GM12878 (cell line): ENCODE measurements at places on chromosomes 1 and 21.
A peak's percentile ranks its signal among the peaks of the same experiment; 100 is the strongest.

GRCh38 chr1:227077783-227078182 is 137.7 kb downstream of the COQ8A start:
- DNase-seq: no peak
- no peaks in the 10 kb centered on the region for H3K27me3 ChIP-seq
- no peaks in the 10 kb centered on the region for H3K36me3 ChIP-seq
- no peak overlapping the region for H3K4me3 ChIP-seq
- H3K27ac ChIP-seq: no peak overlapping the region

DNA sequence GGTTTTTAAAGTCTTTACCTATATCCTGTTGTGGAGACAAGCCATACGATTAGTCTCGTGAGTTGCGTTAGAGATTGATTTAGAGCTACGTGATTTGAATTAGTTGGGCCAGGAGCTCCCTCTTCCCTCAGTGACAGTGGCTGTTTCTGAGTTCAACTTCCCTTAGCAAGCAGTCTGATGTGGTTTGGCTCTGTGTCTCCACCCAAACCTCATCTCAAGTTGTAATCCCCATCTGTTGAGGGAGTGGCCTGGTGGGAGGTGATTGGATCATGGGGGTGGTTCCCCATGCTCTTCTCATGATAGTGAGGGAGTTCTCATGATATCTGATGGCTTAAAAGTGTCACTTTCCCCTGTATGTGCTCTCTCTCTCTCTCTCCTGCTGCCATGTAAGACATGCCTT is 192.9 kb upstream of the PTGFR start:
- no peaks in the 10 kb centered on the region for H3K27me3 ChIP-seq
- H3K27ac ChIP-seq: no peak overlapping the region
- no peaks in the 10 kb centered on the region for H3K4me1 ChIP-seq
- no peak for DNase-seq

DNA sequence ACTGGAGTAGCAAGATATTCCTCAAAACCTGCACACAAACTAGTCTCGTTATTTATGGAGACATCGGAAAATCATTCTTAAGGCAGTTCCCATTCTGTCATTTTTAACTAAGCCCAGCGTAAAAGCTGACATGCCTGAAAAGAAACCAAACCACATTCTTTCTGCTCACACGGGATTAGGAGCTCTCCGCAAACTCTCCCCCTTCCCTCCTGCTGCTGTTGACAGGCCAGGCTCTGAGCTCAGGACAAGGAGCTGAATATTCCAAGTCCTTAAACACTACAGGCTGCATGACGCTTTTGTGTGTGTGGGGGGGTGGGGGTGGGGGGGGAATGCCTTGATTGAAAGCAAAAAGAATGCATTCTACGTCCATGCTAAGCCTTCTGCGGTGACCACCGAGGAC is 5.2 kb downstream of the OLIG1 start:
- no peaks in the 10 kb centered on the region for H3K36me3 ChIP-seq
- H3K4me3 ChIP-seq: no peak overlapping the region
- H3K27ac ChIP-seq: no peak overlapping the region
- H3K27me3 ChIP-seq: peaks cover 12% of the 10 kb centered on the region

DNA sequence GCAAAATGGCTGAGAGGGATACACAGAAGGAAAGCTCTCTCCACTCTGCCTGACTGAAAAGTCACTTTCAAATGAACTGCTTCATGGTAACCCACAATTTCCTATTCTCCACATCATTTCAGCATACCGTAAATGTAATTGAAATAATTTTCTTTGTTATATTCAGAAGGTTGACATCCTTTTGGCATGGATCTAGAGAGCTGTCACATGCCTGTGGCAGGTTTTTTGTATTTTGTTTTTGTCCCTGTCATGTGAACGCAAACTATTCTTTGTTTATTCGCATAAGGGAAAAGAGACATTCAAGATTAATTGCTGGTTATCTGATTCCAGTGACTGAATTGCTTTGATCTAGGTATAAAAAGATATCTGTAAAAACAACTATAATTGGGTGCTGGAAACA is 1808.1 kb downstream of the NCAM2 start:
- no peaks in the 10 kb centered on the region for H3K27me3 ChIP-seq
- no peaks in the 10 kb centered on the region for H3K4me1 ChIP-seq
- no peak for DNase-seq

GRCh38 chr1:229217716-229218115 is 53.2 kb upstream of the RAB4A start:
- no peak for DNase-seq
- H3K4me1 ChIP-seq: no peaks in the 10 kb centered on the region

DNA sequence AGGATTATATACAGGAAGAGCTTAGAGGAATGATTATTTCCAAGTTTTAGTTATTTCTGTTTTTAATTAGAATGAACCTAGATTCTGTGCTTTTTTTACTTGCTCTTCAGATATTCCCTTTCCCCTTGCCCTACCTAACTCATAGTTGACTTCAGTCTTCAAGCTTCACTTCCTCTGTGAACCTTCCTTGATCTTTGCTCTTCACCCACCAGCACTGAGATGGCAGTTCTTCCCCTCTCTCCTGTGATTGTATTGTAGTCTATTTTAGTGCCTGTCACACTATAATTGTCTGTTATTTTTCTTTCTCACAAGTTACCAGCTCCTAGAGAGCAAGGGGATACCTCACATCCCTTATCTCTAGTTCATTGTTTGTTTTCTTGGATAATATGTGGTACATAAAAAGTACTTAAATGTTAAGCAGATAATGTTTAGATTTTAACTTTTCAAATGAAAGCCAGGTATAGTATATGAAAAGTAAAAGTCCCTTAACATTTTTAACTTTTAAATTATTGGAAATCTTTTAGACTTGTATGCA is 33.2 kb downstream of the KCTD3 start:
- no peak overlapping the region for H3K4me3 ChIP-seq
- H3K27me3 ChIP-seq: no peaks in the 10 kb centered on the region
- no peaks in the 10 kb centered on the region for H3K36me3 ChIP-seq
- no peak overlapping the region for H3K27ac ChIP-seq

DNA sequence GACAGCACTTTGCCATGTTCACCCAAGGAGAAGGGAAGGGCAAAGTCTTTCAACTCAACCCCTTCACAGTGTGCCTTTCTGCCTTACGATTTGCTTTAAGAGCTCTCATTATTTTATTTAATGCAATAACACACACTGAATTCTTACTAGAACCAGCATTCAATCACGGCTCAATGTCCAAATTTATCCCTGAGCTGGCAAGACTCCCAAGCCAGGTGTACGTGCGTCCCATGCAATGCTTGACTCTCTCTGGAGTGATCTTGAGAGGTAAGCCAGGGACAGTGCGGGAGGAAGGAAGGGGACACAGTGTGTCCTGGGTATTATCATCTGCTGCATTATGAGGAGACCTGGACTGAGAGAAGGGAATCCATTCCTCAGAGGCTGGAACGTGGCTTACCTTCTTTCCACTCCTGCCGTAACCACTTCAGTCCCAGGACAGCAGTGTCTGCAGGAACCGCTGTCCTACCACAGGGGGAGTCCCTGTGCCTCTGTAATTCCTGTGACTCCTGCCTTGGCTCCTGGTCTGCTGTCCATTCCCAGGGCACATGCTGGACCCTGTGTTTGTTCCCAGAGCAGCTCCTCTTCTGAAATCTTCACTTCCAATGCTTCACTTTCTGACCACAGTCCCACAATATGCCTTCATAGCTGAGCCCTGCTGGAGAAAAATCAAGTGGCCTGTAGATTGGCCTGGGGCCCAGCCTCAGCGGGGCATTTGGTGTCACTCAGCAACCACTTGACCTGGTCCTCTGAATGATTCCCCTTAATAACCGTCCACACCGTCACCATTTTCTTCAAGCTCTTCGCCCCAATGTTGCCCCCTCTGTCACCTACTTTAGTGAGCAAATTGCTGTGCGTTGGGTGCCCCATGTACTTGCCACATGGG is 28.6 kb upstream of the STUM start:
- H3K4me3 ChIP-seq: no peak overlapping the region
- H3K36me3 ChIP-seq: no peaks in the 10 kb centered on the region
- no peak for DNase-seq

DNA sequence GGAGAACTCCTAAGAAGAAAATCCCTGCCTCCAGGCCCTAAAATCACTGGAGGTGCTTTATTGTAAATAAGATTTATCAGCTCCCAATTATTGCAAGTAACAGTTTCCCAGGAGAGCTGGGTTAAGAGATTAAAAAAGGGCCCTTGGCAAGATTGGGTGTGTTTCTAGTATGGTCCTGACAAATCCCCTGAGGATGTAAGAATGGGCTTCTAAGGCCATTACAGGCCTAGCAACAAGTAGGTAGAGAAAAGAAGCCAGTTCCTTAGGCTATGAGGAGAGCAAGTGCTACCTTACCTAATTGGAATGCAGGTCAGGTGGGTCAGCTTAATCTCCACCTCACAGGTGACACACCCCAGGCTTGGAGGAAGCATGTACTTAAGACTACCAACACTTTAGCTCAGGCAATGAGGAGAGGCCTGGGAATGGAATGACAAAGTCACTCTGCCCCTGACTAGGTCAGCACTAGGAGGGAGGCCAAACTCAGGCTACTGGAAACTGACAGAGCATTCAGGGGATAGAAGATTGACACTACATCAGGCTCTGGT is 6.8 kb upstream of the OTUD7B start:
- no peak overlapping the region for H3K4me3 ChIP-seq
- no peaks in the 10 kb centered on the region for H3K27me3 ChIP-seq
- no peaks in the 10 kb centered on the region for H3K36me3 ChIP-seq

DNA sequence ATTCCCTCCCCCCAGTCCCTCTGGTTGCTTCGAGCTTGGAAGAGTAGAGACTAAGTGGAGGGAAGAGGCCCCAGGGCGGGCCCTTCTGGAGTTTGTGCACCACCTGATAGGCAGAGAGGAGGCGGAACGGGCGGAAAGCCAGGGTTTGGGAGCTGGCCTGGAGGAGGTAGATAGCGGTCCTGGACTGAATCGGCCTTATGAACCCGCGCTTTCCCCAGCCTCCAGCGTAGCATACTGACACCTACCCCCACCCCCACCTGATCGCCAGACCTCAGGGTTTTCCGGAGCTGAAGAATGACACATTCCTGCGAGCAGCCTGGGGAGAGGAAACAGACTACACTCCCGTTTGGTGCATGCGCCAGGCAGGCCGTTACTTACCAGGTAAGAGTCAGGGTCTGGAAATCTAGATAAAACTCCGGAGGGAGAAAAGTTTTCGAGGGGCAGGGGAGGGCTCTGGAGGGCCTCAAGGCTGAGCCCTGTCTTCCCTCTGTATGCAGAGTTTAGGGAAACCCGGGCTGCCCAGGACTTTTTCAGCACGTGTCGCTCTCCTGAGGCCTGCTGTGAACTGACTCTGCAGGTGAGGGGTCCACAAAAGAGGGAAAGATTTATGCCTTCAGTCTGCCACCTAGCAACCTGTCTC is 705 bp downstream of the UROD start:
- H3K27me3 ChIP-seq: no peaks in the 10 kb centered on the region
- H3K4me3 ChIP-seq: peak overlapping the region; percentile 90
- peak overlapping the region; percentile 66 for H3K27ac ChIP-seq
- H3K36me3 ChIP-seq: no peaks in the 10 kb centered on the region
- peaks cover 17% of the 10 kb centered on the region for H3K4me1 ChIP-seq

DNA sequence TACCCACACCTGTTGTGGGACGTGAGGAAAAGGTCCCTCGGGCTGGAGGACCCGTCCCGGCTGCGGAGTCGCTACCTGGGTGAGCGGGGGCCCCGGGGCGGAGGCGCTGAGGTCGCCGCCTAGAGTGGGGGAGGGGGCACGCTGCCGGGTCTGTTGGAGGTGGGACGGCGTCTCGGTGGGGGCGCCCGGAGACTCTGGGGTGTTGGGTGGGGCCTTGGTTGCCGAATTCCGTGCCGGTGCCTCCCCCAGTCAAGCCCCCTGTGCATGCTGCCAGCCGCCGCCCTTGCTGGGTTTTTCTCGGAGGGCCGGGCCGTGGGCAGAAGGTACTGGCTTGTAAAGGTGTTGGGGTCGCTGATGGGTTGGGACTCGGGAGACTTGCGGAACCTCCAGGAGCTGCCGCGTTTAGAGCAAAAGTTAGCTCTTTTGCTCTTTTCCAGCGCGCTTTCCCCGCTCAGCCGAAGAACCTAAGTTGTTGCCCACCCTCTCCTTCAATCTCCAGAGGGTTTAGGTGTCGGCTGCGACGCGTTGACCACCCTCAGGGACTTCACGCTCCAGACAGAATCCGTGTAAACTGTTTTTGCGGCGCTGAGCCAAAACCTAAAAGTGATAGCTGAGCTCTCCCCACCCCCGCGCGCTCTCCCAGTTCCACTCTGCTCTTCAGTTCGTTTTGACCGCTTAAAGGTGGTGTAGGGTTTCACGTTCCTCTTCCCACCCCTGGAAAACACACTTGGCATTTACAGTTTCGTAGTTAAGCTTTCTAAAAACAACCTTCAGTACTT is at the start of gene MPC2:
MPC2 (minus strand) TSS at position 143 of the 779 bp plus-strand sequence. CDS start 1,231 bp downstream, outside the sequence.
- H3K27me3 ChIP-seq: no peaks in the 10 kb centered on the region
- H3K27ac ChIP-seq: peak within 1 kb of the TSS; percentile 99
- peak within 1 kb of the TSS; percentile 95 for H3K4me3 ChIP-seq
- no peak for DNase-seq

GRCh38 chr1:245361951-245362350 is 207.2 kb downstream of the KIF26B start:
- H3K4me3 ChIP-seq: no peak overlapping the region
- no peaks in the 10 kb centered on the region for H3K4me1 ChIP-seq
- DNase-seq: no peak

DNA sequence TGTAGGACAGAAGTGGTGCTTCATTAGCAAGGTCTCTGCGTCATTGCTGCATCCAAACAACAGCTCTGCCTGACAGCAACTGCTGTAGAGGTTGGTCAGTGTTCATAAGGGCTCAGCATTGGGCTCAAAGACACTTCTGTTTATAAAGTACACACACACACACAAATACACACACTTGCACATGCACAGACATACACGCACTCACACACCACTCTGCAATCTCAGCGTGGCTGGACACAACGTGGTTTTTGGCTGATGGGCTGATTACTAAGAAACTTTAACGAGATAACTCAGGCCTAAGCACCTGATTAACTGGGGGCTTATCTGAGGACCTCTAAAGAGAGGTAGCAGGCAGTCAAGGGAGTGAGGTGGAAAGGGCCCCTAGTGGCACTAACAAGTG is 20.4 kb downstream of the CAMK1G start:
- no peaks in the 10 kb centered on the region for H3K27me3 ChIP-seq
- H3K36me3 ChIP-seq: no peaks in the 10 kb centered on the region
- peaks cover 10% of the 10 kb centered on the region for H3K4me1 ChIP-seq
- H3K27ac ChIP-seq: no peak overlapping the region

- no peaks in the 10 kb centered on the region for H3K27me3 ChIP-seq
- no peaks in the 10 kb centered on the region for H3K36me3 ChIP-seq
- H3K27ac ChIP-seq: no peak overlapping the region
- H3K4me1 ChIP-seq: peaks cover 40% of the 10 kb centered on the region
- no peak overlapping the region for H3K4me3 ChIP-seq
- DNase-seq: no peak
Measured at GRCh38 chr1:183609759-183610452, 19.6 kb upstream of the NCF2 start.

DNA sequence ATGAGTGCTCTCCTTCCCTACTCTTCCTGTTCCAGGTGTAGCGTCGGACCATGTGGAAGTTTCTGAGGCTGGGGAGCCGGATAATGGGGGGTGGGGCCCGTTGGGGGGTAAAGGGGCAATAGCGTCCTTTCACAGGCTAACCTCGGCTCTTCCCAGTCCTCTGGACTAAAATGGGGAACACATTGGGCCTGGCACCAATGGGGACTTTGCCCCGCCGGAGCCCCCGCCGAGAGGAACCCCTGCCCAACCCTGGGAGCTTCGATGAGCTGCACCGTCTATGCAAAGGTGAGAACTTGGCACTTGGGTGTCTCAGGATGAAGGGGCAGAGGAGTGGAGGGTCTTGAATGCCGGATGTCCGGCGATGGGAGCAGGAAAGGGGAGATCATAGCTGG is 456 bp downstream of the TOMM40L start:
- H3K4me3 ChIP-seq: peak overlapping the region; percentile 83
- peaks cover 19% of the 10 kb centered on the region for H3K4me1 ChIP-seq
- H3K27me3 ChIP-seq: no peaks in the 10 kb centered on the region
- H3K36me3 ChIP-seq: 0 out of 2 replicates have a peak, but pooled peaks cover 4% of the 10 kb centered on the region
